Kidney (tissue), 22 donors: ENCODE measurements at places on chromosomes 1 and 21.

DNA sequence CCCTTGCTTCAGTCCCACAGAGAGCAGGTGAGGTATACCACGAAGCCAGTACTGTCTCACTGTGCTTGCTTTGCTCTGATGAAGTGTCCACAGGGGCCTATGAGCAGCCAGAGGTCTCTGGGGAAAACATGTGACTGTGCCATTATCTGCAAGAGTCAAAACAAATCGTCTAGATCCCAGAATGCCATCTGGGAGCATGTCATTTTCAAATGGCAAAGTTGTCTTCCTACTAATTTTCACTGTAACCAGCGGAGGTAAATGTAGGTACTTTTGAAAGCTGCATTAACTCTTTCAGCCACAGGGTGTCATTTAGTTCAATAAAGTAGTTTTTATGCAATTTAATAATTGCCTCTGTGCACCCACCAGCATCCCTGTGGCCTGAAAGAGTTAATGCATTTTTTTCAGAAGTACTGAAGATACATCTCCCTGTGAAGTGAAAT lies 173.6 kb upstream of the SGIP1 start:
- DNase-seq = no peak

DNA sequence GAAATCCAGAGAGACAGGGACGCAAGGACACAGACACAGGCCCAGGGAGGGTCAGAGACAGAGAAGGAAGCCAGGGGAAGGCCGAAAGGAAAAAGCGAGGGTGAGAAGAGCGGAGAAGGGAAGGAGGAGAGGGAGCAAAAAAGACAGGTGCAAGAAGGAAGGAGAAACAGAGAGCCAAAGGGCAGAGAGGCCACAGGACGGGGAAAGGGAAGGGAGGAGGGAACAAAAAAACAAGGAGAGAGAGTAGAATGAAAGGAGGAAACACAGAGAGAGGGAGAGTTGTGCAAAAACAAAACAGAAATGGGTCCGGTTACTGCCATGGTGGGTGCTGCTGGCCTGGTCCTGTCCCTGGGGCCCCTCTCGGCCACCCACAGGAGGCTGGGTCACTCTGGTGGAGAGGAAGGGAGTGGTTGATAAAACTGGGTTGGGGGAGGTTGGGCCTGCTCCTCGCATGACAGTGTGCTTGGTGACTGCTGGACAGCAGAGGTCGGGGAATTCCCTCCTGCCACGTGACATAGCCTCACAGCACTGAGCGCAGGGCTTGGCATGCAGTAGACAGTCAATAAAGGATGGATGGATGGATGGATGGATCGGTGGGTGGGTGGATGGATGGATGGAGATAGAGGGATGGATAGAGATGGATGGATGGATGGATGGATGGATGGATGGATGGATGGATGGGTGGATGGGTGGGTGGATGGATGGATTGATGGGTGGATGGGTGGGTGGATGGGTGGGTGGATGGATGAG lies 64.8 kb downstream of the RAP1GAP start:
- DNase-seq = no peak

DNA sequence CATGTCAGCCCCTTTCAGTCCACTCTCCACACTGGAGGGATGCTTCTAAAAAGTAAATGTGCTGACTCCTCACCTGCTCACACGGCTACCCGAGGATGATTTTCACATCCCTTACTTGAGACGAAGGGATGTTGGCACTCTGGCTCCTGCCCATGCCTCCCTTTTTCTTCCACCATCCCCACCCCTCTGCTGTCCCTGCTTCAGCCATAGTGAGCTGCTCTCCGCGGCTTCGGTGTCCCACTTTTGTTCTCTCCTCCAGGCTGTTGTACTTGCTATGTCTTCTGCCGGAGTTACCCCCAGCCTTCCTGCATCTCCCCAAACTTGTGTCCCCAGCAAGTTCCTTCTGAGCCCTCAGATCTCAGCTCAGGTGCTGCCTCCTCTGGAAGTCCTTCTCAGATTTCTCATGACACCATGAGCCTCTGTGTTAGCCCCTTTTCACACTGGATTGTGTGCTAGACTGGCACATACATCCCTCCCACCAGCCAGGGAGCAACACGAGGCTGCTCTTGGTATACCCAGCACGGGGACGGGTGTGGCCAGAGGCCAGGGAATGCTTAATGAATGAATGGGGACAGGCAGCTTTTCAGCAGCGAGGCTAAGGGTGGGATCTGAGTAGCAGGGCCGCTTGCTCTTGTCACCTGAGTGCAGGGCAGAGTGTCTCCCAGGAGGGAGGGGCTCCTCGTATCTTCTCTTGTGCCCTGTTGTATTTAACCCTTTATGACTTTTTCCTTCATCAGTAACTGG lies 1.3 kb downstream of the ACOT11 start:
- DNase-seq = no peak

DNA sequence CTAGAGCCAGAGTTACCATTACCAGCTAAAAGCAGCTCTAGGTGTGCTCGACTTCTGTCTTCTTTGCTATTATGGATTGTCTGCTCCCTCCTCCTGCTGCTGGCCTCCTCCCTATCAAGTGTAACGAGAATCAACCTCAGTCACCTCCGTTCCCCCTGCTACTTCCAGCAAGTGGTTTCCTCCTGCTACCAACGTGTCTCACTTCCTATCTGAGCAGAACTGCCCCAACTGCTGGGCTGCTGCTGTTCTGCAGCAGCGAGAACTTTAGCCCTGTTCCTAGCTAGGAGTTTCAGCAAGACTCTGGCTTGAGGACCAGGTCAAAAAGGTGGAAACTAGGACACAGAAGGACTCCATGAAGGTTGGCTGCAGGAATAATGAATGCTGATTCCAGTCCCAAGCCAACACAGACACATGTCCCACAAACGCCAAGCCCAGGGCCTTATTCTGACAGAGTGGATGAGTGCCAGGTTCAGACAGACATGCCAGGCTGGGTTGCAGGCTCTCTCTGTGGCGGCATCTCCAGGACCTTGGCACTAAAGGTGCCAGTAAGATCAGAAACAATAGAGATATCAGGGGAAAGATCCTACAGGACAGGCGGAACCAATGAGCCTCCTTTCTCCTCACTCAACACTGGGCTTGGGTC lies 46.9 kb downstream of the CD34 start:
- no peak for DNase-seq

GRCh38 chr1:3904843-3905185 lies 4.7 kb upstream of the C1orf174 start:
- DNase-seq = no peak

DNA sequence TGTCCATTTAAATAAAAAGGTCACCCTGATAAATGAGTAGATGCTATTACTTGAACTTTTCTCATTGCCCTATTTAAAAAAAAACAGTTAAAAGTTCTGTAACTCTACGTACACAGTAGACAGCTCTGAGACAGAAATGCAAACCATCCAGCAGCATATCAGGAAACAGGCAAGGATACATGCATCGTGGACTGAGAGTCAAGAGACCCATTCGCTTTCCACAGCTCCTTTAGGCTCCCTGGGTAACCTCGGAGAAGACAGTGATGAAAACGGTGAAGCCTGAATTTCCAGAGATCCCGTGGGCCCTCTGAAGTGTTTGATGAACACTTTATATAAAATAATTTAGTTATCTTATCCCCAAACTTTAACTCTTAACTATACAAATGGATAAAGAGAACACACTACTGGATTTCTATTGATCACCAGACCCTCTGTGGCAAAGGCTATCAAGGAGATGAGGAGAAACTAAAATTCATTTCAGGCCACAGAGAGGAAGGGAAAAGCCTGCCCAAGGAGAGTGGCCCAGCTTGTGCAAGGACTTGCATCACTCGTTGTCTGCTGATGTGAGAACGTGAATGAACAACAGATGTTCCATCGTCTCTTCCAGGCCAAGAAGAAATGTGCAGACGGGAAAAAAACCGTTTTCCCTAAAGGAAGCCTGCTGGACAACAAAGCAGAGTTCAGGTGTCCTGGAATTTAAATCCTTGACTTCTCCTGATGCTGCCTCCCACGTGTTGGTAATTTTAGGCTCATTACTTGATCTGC lies 131.0 kb downstream of the TGFBR3 start:
- DNase-seq = no peak

- peak; percentile 44 for DNase-seq
Measured at GRCh38 chr1:23559985-23560741, 862 bp upstream of the ID3 start.

GRCh38 chr1:10450156-10450814 lies 454 bp downstream of the CORT start:
- no peak for DNase-seq

DNA sequence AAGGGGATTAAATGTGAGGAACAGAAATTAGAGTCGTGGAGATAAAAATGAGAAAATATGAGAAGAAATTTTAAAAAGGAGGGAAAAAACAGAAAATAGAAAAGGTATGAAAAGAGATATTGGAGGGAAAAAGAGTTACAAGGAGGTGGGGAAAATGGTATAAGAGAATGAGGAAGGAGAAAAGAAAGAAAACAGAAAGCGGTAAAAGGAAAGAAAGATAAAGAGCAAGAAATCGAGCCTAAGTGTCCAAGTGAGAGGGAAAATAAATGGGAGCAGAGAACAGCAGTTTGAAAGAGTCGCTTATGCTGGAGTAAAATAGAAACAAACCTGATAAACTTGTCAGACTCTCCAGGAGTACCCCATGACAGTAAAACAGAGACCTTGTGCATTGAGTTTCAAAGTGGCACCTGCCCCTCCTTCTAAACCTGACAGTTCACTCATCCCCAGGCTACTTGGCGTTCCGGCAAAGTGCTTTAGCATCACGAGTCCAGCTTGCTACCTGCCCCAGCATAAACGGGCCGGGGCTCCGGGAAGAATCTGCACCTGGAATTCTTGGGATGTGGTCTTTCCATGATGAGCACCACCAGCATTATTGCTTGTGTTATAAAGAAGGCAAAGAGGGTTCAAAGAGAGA lies 585 bp downstream of the NEGR1 start:
- no peak for DNase-seq

- no peak for DNase-seq
Measured at GRCh38 chr21:37270576-37271365, 3.6 kb upstream of the VPS26C start.

GRCh38 chr1:47684964-47685762 lies 247.3 kb downstream of the FOXD2 start:
- peak; percentile 43 for DNase-seq

- DNase-seq = peak; percentile 79
Measured at GRCh38 chr1:203316626-203317093, 11.3 kb downstream of the BTG2 start.

DNA sequence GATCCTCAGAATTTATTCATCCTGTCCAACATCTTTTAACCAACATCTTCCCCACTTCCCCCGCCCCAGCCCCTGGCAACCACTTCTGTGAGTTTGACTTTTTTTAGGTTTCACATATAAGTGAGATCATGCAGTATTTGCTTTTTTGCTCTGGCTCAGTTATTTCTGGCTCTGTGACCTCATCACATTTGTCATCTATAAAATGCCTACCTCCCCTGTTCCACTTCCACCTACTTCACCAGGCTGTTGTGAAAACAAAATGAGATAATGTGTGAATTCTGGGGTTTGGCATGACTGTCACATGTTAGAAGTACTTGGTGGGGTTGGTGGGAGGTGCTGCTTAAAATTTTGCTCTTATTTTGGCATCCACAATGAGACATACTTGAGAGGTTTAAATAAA lies 18.4 kb downstream of the HHAT start:
- DNase-seq = no peak

- no peak for DNase-seq
Measured at GRCh38 chr21:42499444-42500112, 3.6 kb upstream of the RSPH1 start.

DNA sequence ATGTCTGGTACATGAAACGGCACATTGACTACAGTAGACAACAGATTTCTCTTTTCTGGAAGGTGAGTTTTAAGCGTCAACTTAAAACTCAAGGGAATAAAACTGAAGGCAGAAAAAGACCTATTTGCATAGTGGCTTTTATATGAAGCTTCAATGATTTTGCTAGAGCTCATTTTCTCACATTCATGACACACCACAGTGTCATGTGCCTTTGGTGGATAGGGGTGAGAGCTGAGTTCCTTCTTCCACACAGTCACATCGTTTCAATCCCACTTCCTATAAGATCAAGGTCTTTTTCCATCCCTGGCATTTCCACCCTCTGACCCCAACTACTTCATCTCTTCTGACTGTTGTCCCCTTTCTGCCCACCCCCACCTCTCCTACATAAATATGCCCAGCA lies 31.0 kb downstream of the IL12RB2 start:
- no peak for DNase-seq

GRCh38 chr21:24989516-24989915 lies 617.8 kb downstream of the MRPL39 start:
- no peak for DNase-seq

- DNase-seq = no peak
Measured at GRCh38 chr1:43493661-43494450, 36.8 kb upstream of the PTPRF start.

GRCh38 chr1:244050014-244050834 lies 859 bp upstream of the ZBTB18 start:
- peak; percentile 25 for DNase-seq

DNA sequence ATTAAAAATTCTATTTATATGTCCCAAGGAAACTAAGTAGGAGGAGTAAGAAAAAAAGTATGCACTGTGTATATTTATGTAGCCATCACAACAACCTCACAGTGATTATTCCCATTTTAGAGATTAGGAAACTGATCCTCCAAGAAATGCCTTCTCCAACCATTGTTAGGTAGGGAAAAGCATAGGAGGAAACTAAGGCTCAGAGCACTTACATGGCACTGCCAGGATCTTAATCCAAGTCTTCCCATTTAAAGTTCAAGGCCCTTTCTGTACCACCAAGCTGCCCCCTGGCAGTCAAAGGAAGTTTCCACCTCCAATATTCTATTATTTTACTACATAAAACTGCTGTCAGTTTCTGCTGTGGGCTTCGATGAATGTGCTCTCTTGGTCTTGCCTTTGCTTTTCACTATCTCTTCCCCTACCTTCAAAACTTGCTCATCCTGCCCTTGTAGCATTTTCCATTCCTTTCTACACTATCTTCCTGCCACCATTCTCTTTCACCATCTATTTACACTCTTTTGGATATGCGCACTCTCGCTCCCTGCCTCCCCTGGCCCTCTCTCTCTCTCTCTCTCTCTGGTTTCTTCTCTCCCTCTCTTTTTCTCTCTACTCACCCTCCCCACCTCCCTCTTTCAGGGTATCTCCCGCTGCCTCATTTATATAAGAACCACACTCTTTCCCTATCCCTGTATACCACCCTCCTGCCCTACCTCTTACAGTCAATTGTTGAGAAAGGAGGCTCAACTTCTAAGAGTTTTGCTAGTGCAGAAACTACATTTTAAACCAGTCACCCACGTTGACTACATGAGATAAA lies 34.0 kb downstream of the PUM1 start:
- DNase-seq = no peak

GRCh38 chr1:204894031-204894430 lies 23.4 kb downstream of the NFASC start:
- DNase-seq = no peak

DNA sequence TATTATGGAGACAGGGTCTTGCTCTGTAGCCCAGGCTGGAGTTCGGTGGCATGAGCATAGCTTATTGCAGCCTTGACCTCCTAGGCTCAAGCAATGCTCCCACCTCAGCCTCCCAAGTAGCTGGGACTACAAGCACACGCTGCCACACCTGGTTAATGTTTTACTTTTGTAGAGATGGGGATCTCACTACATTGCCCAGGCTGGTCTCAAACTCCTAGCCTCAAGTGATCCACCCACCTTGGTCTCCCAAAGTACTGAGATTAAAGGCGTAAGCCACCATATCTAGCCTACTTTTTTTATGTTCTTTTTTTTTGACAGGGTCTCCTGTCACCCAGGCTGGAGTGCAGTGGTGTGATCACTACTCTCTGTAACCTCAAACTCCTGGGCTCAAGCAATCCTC lies 5.9 kb upstream of the BCL2L15 start:
- no peak for DNase-seq
